ENCODE measurements at places on chromosomes 16 and 17.

GRCh38 chr17:17129466-17129865 is 76.7 kb downstream of the PLD6 start:
- DNase-seq, result no peak

GRCh38 chr17:66535611-66536010 is 233.2 kb downstream of the PRKCA start:
- DNase-seq, result no peak

DNA sequence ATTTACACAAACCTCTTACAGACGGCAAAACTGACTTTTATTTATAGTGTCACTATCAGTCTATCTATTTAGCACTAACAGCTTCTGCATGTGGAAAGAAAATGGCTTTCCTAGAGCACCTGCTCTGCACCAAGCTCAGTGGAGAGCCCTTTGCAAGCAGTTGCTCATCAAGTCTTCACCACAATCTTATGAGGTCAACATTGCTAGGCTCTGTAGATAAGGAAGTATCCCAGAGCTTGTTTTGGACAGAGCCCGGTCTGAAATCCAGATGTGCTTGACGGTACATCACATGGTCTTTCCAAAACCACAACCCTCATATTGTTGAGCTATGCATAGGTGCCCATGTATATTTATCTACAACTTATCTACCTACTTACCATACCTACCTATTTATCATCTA is 572.7 kb upstream of the CDH5 start:
- DNase-seq, result no peak

GRCh38 chr17:6915620-6916019 is 80.2 kb upstream of the ALOX12 start:
- no peak for DNase-seq

GRCh38 chr17:11917415-11917814 is 79.9 kb downstream of the ZNF18 start:
- DNase-seq, result no peak

GRCh38 chr17:79224903-79225302 is 150.3 kb downstream of the ENGASE start:
- DNase-seq, result no peak

- no peak for DNase-seq
Observed at GRCh38 chr16:3004319-3004718, 8.4 kb upstream of the CLDN9 start.

DNA sequence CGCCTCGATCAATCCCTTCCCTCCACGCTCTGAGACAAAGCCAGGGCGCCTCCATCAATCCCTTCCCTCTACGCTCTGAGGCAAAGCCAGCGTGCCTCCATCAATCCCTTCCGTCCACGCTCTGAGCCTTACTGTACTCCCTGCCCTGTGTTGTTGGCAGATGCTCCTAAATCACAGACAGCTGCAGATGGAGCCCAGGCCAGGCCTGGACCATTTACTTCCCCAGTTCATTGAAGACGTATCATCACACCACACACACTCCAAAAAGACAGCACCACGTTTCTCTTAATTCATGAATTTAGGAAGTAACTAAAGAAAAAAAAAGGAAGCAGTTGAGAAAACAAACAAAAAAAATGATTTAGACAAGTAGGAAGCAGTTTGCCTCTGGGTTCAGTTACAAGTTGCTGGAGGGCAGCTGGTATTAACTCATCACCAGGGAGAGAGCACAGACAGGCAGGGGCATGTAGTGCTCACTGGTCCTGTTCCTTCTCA is 7.4 kb upstream of the CD300LD start:
- DNase-seq, result no peak

DNA sequence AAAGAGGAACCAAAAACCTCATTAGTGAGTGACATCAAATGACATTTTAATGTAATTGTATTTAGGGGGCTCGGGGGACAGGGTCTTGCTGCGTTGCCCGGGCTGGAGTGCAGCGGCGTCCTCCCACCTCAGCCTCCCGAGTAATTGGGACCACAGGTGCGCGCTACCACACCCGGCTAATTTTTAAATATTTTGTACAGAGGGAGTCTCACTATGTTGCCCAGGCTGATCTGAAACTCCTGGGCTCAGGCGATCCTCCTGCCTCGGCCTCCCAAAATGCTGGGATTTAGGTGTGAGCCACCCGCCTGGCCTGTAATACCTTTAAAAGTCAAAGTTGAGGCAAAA is 581 bp downstream of the SNRNP25 start:
- no peak for DNase-seq

DNA sequence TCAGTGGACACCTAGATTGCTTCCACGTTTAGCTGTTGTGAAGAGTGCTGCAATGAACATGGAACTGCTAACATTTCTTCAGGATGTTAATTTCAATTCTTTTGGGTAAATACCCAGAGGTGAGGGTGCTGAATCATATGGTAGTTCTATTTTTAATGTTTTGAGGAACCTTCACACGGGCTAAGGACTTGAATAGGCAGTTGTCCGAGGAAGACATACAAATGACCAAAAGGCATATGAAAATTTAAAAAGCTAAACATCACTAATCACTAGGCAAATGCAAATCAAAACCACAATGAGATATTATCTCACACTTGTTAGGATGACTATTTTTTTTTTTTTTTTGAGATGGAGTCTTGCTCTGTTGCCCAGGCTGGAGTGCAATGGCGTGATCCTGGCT is 173.3 kb downstream of the PRKCB start:
- no peak for DNase-seq

- no peak for DNase-seq
Observed at GRCh38 chr16:4859190-4859899, 12.1 kb downstream of the UBN1 start.

DNA sequence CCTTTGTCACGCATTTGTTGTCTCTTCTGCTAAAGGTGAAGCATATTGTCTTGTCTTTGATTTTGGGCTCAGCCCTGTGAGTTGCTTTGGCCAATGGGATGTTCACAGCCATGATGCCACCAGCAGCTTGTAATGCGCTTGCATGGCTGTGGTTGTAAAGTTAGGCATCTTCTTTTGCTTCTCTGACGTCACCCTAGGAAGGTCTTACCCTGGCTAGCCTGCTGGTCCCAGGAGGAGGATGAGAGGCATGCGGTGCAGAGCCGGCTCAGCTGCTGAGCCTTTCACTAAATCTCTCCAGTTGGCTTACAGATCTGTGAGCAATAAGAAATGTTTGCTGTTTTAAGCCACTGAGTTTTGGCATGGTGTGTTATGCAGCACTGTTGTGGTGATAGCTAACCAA is 40.8 kb downstream of the IRX6 start:
- DNase-seq, result no peak

- no peak for DNase-seq
Observed at GRCh38 chr16:70254965-70255286, 3.2 kb upstream of the EXOSC6 start.

GRCh38 chr17:80397034-80397387 is 18.0 kb upstream of the ENDOV start:
- DNase-seq, result no peak

GRCh38 chr17:71227841-71228240 is 893.0 kb upstream of the SOX9 start:
- DNase-seq, result no peak

- DNase-seq, result no peak
Observed at GRCh38 chr16:81337097-81337496, 22.3 kb downstream of the GAN start.

DNA sequence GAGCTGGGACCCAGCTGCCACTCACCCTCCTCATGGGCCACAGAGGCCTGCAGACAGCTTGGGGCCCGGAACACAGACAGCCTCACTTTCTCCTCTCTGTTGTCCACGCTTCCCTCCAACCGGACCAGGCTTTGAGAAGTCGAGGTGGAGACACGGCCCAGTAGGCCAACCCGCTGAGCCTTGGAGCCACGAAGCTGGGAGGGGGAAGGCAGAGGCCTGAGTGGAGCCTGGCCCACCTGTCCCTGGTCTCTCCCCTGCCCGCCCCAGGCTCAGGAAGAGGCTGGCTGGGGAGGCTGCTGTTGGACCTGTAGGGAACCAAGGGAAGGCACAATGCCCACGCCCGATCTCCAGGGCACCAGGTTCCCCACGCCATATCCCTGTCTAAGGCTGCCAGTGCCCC is 48.1 kb downstream of the RMI2 start:
- no peak for DNase-seq
